RWPE1 (cell line): ENCODE measurements at places on chromosomes 6 and 20.

- DNase-seq = no peak
Observed at GRCh38 chr20:23147964-23148730, 62.0 kb upstream of the CD93 start.

- DNase-seq = no peak
Observed at GRCh38 chr20:22020201-22020600, 314.7 kb downstream of the PAX1 start.

GRCh38 chr6:52405243-52405642, 14.9 kb upstream of the EFHC1 start:
- no peak for DNase-seq

DNA sequence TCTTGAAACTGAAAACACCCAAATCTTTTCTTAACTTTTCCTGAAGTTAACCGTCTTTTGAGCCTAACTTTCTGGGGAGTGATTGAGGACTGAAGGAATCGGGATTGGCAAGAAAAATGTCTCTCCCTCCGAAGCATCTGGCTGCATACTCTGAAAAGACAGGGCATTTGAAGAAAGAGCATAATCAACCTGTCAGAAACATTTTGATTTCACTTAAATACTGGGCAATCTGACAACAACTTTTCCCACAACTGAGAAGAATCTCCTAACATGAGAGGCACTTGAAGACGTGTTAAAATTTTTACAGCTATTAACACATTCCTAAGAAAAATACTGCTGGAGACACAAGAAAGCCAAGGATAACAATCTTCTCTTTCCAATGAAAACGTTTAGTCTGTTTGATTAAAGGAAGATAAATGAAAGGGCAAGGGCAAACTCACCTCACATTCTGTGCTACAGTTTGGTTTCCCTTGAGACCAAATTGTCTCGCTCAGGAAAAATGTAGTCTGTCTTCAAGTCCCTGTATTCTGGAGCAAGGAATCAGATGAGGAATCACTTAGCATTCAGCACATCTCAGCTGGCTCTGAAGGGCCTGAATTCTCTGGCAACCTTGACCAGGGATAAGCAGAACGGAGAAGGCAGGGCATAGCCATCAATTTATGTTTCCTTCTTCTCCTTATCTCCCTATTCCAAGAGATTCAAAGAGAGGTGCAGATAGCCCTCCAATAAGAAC, 76.1 kb downstream of the TBX18 start:
- DNase-seq = no peak

- peak; percentile 73 for DNase-seq
Observed at GRCh38 chr6:41286544-41287346, at the start of gene TREM1. Gene TREM1 (minus strand): TSS chr6:41286682. CDS start chr6:41286655, 27 bp downstream.

- no peak for DNase-seq
Observed at GRCh38 chr6:142165227-142165626, 18.2 kb downstream of the VTA1 start.

DNA sequence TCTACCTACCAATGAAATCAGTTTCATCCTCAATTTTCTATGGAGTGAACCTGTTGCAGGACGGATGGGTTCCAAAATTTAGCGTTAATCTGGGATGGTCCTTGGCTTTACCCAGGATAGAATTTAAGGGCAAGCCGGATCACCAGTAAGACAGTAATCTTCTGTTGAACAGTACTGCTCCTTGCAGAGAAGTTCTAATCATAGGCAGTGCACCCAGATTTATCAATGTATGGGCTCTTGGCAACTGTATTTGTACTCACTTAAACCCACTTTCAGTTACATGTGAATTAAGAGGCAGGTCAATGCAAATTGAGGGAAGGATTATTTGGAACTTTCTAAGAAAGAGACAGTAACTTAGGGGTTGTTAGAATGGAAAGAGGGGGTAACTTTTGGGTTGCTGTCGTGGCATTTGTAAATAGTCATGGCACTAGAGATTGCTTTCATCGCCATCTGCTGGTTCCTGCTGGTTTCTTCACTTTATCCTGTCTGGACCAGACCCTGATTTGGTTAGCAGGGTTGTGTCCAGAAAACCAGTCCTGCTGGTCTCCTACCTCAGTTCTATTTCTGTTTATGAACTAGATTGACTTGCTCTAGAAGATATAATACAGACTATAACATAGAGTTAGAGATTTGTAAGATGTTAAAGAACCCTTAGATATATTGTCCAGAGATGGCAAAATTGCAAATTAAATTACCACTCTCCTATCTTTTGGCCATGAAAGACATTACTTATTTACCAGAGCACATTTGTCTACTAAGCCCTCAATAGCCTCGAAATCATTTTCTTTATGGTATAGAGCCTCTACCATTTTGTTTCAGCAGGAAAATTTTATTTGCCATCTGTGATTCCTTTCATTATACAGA, 646.3 kb downstream of the UTRN start:
- peak; percentile 25 for DNase-seq

GRCh38 chr6:36676141-36677058, 2.1 kb upstream of the CDKN1A start:
- peak; percentile 53 for DNase-seq

DNA sequence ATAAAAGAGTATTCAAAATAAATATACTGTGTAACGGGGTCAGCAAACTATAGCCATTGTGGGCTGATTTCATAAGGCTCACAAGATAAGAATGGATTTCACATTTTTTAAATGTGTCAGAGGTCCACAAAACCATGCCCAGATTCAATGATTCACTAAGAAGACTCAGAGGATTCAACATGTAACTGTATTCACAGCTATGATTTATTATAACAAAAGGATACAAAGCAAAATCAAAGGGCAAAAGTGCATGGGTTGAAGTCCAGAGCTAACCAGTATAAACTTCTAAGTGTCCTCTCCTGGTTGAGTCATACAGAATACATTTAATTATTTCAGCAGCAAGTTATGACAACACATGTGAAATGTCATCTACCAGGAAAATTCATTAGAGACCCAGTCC, 49.2 kb downstream of the TBC1D32 start:
- DNase-seq = no peak

GRCh38 chr6:125302840-125303511, 1.2 kb upstream of the HDDC2 start:
- no peak for DNase-seq

DNA sequence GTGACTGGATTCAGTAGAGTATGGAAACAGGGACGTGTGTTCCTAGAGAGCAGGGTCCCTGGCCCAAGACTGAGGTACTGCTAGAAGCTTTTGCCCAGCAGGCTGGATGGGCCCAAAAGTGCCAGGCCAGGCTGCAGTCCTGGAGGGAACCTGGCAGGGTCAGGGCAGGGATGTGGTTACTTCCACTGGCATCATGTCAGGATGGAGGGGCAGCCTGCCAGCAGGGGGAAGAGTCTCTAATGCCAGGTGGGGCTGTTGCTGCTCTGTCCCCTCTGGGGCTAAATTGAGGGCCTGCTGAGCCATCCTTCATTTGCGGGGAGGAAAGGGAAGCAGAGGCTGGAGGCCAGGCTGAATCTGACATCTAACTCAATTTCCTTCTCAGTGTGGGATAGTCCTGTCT, 17.2 kb downstream of the ZDHHC14 start:
- no peak for DNase-seq

DNA sequence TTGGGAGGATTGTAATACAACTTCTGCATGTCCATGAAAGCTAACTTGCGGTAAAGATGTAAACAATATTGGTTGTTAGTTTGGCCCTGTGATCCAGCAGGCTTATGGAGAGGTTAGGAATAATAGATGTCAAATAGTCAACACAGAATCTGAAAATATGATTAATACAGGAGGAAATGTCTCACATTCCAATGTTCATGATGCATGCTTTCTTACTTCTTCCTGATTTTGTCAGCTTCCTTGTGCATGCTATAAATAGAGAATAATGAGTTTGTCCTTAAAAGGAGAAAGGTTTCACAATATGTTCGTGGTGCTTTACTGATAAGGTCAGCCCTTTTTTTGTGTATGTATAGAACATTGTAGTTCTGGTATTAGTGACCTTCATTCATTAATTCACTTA, 136.7 kb downstream of the MMUT start:
- peak; percentile 64 for DNase-seq

DNA sequence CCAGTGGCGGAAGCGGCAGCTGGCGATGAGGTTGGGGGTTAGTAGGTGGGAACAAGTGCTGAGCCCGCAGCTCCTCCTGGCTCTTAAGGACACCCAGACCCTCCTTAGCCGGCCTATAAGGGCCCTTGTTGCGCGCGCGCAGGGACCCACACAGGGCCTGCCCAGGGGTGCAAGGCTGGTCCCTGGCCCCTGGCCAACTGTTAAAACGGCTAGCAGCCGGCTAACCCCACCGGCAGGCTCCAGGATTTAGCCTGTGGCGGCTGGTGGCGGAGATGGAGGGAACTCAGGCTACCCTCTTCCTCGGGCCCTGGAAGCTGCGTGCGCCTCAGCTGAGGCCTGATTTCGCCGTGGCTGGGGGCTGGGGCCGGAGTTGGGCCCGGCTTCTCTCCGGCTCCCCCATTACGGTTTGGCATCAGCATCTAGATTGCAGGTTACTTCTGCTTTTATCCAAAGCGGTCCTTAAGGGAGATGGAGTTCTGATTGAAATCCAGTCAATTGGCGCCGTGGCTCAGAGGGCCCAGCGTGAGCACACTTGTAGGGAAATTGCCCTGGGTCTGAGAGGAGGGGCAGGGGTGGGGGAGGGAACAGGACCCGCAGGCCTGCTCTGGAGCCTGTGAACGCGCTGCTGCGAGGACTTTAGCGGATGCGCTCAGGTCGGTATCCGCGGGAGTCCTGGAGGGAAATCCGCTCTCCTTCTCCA, 36.9 kb upstream of the CCDC167 start:
- no peak for DNase-seq

DNA sequence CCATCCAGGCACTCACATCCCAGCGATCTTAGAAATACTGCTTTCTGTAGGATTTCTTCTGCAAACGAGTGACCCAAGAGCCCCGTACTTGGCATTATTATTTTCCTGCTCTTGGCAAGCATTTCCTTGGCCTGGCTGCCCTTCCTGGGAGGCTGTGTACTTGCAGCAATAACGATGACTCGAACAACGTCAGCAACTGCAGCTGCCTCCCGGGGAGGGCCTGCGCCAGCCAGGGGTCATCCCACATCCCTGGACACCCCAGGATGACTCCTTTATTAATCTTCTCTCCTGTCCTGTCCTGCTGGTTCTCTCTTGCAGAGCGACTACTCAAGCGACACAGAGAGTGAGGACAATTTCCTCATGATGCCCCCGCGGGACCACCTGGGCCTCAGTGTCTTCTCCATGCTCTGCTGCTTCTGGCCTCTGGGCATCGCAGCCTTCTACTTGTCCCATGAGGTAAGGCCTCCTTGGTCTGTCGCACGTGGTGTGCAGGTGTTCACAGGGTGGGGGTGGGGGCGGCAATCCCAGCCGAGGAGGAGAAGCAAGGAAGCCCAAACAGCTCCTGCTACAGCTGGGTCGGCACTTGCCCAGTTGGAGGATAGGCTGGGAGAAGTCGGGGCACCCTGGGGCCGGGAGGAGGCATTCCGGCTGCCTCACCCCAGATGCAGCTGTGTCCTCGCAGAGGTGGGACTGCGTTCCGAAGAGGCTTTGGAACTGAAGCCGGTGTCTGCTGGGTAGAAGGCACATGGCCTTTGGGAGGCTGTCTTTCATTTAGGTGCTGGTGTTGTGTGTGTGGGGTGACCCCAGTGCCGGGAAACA, 115.3 kb downstream of the SYNDIG1 start:
- DNase-seq = no peak

- no peak for DNase-seq
Observed at GRCh38 chr20:32970973-32971300, 33.3 kb downstream of the SUN5 start.

- DNase-seq = no peak
Observed at GRCh38 chr6:129262661-129263060, 379.7 kb downstream of the LAMA2 start.

DNA sequence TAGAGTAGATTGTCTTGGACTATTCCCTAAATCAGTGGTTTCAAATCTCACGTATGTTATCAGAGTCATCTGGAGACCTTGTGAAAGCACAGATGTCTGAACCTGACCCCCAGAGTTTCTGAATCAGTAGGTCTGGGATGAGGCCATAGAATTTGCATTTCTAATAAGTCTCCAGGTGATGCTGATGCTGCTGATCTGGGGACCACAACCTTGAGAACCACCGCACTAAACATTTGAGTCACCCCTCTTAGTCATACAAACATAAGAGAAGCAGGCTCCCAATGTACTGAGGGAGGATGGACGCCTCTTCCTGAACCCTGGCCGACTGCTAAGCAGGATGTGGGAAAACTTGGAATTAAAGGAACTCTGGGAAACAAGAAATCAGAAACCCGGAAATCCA, 187.8 kb upstream of the PRDM1 start:
- no peak for DNase-seq

- no peak for DNase-seq
Observed at GRCh38 chr20:20465252-20465651, 97.3 kb downstream of the INSM1 start.

GRCh38 chr6:133359256-133359655, 118.1 kb downstream of the EYA4 start:
- no peak for DNase-seq
